ENCODE measurements at places on chromosomes 13 and 19. TPM values are rescaled to one million over a fixed set of nuclear protein-coding genes. Genes with fewer than 3 reads are reported as not detected.

DNA sequence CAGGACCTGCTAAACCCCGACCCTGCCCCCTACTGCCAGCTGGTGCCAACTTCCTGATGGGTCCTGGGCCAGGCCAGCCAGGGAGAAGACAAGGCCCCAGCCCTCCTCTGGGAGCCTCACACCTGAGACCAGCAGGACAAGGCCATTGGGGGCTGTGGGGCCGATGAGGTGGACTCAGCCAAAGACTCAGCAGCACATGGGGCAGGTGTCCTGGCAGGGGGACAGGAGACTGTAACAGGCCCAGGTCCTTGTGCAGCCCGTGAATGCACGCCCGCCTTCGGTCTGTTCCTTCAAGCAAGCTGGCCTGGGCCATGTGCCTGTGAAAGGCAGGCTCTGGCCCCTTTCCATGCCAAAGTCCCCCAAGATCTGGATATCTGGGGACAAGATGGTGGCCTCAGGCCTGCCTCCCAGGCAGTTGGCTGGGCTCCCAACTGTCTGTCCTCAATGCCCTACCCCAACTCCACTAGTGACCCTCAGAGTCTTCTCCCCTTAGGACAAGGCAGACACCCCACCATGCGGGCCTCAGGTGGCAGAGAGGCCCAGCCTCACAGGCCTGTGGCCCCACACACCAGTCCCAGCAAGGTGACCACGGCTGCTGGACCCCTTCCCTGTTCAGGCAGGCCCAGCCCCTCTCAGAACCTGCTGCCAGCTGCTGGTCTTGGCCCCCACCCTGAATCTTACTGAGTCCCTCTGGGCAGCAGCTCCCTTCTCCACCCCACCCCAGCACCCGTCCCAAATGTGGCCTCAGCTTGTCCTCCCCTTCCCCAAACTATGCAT is 12.3 kb downstream of the CEACAM19 start:
- DNase-seq, result no peak

The ZNF154 gene
- 25.8 TPM for total RNA-seq

GRCh38 chr19:29963576-29963975 is 21.5 kb downstream of the URI1 start:
- peak; percentile 37 for DNase-seq

The PRSS57 gene
- total RNA-seq, result not detected

- DNase-seq, result no peak
These were observed 6.3 kb upstream of the JUNB start for GRCh38 chr19:12784871-12785430.

DNA sequence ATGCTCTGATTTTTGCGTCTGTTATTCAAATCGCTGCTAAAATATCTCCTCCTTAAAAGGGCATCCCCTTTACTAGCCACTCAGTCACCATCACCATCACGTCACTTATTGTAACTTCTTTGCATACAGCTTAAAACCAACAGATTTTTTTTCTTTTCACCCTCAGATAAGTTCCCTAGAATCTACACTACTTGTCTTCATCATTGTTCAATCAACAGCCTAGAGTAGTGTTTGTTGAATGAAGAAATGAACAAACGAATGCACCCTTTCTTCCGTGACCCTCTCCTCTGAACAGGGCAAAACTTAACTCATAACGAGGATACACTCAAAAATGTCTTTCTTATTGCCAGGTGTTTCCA is 1.1 kb upstream of the AKAP11 start:
- DNase-seq, result no peak

DNA sequence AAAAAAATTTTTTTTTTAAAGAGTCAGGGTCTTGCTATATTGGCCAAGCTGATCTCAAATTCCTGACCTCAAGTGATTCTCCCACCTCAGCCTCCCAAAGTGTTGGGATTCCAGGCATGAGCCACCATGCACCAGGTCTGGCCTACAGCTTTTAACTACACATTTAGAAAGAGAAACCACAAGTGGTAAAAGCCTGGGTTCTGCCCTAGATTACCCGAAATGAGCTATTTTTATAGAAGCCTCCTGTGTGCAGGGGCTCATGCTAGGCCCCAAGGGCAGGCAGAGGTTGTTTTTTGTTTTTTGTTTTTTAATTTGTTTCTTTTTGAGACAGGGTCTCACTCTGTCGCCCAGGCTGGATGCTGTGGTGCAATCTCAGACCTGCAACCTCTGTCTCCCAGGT is 14.0 kb upstream of the MYADM start:
- no peak for DNase-seq

DNA sequence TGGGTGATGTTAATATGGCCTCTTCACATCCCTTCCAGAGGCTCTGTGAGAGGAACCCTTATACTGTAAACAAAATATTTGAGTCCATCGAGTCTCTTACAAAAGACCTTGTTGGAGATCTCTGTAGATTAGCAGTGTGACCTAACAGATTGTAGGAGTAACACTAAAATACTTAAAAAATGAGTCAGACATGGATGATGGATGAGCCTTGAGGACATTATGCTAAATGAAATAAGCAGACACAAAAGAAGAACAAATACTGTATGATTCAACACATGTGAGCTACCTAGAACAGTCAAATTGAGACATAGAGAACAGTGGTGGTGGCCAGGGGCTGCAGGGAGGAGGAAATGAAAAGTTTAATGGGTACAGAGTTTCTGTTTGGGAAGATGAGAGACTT is 152.2 kb upstream of the UBL3 start:
- DNase-seq, result no peak

DNA sequence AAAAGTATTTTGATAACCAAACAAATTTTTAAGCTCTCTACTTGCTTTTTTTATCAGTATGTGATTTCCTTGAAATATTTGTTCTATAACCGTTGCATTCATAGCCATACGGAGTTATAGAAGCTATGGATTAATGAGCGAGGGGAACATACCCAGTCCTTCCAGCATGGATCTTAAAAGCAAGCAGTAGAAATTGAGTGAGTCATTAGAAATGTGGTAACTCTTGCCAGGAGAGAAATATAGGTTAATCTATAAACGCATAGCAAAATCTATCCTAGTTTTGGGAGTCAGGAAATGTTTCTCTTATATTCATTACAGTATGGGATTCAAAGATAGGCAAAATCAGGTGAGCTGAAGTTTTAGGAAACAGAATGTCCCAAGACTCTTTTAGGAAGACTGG is 507.4 kb downstream of the DACH1 start:
- no peak for DNase-seq

DNA sequence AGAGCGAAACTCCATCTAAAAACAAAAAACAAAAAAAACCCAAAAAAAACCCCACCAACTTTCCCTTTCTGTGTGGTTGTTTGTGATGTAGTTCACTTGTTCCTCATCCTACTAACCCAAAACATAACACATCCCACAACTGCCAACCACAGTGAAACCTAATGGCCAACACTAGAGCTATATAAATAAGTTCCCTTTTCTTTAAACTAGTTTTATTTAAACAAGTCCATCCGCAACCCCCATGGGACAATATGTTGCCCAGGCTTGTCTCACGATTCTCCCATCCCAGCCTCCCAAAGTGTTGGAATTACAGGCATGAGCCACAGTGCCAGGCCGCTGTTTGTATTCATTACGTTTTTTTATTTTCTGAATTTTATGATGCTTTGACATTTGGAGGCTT is 71.2 kb upstream of the ADGRE5 start:
- no peak for DNase-seq

GRCh38 chr19:35334144-35334753 is 5.3 kb downstream of the CD22 start:
- DNase-seq, result no peak

DNA sequence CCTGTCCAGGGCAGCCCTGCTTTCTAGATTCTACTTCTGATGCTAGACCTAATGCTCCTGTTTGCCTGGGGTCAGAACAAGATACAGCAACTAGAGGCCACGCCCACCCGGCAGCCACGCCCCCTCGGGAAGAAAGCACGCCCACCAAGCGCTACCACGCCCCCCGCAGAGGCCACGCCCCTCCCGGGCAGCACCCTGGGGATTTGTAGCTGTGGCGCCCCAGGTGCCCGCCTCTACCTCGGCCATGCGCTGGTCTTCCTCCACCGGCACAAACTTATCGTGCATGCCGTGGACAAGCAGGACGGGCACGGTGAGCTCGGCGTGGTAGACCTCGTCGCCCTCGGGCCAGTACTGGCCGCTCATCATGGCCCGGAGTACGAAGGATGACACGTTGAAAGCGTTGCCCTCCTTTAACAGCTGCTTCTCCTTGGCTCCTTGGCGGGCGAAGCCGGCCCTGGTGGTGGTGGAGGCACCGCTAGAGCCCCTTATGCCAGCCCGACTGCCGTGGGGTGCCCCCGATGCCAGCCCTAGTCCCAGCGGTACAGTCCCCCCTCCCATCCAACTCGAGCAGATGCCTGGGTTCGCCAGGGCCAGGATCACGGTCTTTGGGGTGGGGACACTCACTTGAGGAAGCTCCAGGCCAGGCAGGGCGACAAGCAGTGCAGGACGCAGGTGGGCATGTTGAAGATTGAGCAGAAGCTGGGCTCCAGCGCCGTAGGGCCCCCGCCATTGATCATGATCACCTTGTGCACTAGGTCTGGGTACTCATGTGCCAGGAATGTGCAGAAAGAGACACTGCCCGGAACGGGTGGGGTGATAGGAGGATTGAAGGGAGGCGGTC is 9.0 kb downstream of the ABHD8 start:
- peak; percentile 8 for DNase-seq

GRCh38 chr19:43441716-43442115 is 23.7 kb downstream of the LYPD3 start:
- DNase-seq, result no peak

DNA sequence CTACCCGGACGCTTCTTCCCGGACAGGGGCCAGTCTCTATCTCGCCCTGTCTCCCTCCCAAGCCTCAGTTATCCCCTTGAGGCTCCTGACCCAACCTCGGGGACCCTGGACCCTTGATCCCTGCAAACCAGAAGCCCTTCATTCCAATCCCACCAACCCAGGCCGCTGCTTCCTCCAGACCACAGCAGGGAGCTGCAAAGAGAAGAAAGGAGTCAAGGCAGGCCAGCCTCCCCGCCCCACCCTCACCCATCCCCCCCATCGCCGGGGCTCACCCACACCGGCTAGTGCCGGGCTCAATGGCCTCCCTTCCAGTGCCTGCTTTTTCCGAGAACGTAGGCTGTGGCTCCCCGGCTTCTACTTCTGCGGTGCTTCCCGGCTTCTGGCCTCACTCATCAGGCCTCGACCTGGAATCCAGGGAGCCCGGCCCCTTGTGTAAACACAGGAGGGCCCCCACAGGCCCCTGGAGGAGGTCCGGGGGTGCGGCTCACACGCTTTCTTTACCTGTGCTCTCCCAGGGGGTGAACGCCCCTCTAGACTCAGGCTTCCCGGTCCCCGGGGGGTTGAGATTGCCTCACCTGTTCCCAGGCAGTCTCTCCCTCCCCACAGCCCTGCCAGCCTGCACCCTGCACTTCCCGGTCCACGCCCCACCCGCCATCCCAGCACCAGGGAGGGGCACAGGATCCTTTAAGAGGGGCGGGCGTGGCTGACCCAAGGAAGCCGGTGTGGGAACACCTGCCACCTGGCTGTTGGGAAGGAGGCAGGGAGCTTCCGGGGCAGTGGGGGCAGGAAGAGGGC is at the start of gene FAM83E:
Gene FAM83E (minus strand): TSS at position 641 of the 795 bp plus-strand sequence. CDS start 1,704 bp downstream, outside the sequence.
- no peak for DNase-seq

The NKG7 gene
- total RNA-seq, result 2.2 TPM

DNA sequence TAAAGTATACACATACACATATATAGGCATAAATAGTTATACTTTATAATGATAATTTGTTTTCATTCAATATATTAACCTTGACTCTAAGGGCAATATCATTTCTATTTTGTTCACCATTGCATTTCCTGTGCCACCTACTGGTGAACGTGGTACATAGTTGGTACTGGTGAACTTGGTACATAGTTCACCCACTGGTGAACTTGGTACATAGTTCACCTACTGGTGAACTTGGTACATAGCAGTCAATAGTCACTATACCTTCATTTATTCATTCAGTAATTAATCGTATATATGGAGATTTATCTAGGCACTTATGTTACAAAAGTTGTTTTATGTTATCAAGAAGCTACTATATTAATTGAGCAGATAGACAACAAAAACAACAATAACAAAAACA is 172.6 kb upstream of the ATXN8OS start:
- no peak for DNase-seq

DNA sequence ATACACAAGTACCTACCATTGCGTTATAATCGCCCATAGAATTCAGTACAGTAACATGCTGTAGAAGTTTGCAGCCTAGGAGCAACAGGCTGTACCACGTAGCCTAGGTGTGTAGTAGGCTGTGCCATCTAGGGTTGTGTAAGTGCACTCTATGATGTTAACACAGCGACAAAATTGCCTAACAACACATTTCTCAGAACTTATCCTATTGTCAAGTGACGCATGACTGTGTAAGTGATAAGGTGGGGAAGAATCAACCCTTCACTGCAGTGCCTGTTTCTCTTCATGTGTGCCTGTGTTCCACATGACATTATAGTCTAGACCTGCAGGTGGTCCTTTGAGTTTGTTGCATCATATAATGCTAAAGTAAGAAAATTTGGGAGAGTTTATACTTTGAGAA is 94.0 kb downstream of the PCDH9 start:
- DNase-seq, result no peak

GRCh38 chr13:34249546-34250039 is 431.6 kb downstream of the RFC3 start:
- DNase-seq, result no peak

The PDE4C gene
- total RNA-seq, result 0.92 TPM

GRCh38 chr19:19554074-19555023 is 16.3 kb downstream of the CILP2 start:
- peak; percentile 37 for DNase-seq

DNA sequence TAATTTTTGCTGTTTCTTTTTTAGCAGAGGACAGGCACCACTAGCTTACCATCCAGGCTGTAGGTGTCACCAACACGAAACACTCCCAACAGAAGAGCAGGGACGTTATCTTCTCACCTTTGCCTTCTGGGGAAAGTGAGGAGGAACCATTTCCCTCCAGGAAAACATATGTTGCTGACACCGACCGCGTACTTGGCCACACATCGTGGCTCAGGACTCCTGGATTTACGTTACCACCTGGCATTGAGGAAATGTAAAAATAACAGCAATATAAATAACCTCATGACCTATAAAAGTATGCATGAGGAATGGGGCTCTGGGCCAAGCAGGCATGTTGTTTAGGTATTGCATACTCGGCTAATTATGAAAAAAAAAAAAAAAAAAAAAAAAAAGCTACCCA is 525.1 kb downstream of the MYO16 start:
- no peak for DNase-seq

GRCh38 chr13:95793018-95793555 is 116.1 kb downstream of the DNAJC3 start:
- no peak for DNase-seq

The VSTM1 gene
- not detected for total RNA-seq

DNA sequence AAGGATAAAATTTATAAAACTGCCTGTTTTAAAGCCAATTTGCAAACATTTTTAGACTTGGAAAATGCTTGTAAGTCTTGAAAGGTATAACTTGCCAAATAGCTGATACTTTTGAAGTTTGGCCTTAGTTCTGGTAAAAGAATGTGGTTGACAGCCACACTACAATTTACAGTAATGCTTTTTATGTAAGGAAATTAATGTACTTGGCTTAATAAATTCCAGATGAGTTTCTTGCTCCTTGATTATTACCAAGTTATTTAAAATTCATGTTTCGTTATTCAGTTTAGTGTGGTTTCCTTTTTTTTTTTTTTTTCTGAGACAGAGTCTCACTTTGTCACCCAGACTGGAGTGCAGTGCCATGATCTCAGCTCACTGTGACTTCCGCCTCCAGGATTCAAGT is 14.9 kb downstream of the LMO7 start:
- no peak for DNase-seq

GRCh38 chr19:54095136-54095858 is 5.3 kb downstream of the OSCAR start:
- no peak for DNase-seq

GRCh38 chr19:35870798-35871197 is 2.4 kb downstream of the APLP1 start:
- DNase-seq, result no peak

The SCEL gene
- total RNA-seq, result 2.9 TPM

Data from thyroid gland (tissue), 4 donors.